ENCODE measurements at places on chromosomes 12 and 14.

GRCh38 chr12:9856894-9857293, 12.3 kb downstream of the CLEC2B start:
- no peak for DNase-seq

DNA sequence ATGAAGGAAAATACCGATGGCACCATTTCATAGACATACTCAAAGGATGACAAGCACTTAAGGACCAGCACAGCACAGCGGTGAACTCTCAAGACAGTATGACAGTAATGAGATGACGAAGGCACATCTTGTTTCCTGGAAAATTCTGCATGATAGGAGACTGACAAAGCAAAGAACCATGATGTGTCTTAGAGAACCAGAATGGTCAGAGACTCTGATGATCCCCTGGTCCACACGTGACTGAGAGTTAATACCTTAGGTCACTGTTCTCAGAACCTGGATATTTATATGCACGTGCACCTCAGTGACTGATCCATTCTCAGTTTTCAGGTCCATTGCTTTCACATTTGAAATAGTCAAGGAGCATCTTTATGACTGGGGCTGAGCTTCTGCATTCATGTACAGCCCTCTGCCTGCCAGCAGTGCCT, 35.3 kb downstream of the PROX2 start:
- no peak for DNase-seq

GRCh38 chr12:107631715-107632114, 53.9 kb upstream of the PWP1 start:
- no peak for DNase-seq

GRCh38 chr14:36973806-36974442, 198.5 kb downstream of the SLC25A21 start:
- DNase-seq = no peak

DNA sequence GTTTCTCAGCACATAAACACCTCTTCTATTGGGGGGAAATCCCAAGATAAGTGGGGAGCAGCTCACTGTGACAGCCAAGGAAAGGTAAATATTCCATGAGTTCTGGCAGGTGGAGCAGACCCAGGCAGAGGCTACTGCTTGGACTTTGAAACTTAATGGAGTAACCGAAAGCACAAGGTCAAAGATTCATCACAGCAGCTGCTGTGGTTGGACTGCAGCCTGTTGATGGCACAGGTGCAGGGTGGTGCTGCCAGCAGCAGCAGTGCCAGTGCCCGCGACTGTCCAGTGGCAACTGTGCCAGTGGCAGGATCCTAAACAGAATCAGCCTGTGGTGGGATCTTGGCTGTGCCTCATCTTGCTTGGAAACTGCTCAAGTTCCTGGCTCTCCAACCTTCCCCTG, 81.4 kb upstream of the ARID2 start:
- DNase-seq = no peak

Data from hematopoietic multipotent progenitor cell treated with erythropoietin and hydrocortisone succinate and interleukin-3 and kit ligand, for 4 days (in vitro differentiated cells).